ENCODE measurements at places on chromosomes 16 and 17.

DNA sequence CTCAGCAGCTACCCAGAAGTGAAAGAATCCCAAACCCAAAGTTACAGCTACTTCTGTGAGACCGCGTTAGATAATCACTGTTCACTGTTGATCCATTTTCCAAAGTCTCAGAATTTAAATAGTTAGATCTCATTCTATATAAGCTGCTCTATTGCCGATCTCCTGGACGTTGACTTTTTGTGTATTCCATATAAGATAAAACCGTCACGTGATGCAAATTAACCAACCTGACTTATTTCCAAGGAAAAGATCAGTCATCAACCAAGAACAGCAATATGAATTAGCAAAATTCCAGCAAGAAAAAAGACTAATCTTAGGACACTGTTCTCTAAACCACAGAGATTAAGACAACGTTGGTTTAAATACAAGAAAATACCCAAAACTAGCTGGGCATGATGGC lies 8.3 kb downstream of the ACOX1 start:
- DNase-seq: no peak

DNA sequence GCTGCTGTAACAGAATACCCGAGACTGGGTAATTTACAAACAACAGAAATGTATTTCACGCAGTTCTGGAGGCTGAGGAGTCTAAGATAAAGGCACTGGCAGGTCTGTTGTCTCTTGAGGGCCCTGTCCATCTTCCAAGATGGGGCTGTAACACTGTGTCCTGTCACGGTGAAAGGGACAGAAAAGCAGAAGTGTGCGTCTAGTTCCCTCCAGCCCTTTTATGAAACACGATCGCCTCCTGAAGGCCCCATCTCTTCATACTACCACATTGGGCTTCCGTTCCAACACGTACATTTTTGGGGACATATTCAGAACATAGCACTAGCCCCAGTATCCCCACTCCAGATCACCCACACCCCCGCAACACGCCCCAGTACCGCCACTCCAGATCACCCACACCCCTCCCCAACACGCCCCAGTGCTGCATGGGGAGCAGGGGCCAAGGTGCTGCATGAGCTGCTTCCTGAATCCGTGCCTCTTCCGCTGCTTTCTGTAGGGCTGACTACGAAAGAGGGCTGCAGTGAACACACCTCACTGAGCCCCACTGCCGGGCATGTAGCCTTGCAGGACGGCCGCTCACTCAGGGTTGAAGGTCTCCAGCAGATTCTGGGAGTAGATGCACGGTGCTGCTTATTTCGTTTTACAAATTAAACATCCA lies 91.9 kb downstream of the RPTOR start:
- no peak for DNase-seq

- DNase-seq: no peak
These were observed 199.1 kb downstream of the XYLT1 start for GRCh38 chr16:17271687-17272086.

- DNase-seq: no peak
These were observed 97.6 kb upstream of the HLF start for GRCh38 chr17:55167024-55167725.

GRCh38 chr16:2515180-2515851 lies 1.6 kb downstream of the ATP6V0C start:
- DNase-seq: no peak

DNA sequence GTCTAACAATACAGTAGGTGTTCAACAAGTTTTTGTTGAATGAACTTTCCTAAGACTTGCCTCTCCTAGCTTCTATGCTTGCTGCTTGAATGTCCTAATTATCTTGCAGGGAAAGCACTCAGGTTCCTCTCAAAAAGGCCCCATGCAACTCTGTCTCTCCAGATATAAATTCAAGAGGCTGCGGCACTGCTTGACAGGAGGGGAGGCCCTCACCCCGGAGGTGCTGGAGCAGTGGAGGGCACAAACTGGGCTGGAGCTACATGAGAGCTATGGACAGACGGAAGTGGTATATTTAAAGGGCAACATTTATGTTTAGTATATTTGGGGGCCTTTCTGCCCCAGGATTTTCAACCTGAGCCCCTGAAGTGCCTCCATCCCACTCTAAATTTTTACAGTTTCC lies 14.4 kb downstream of the THUMPD1 start:
- no peak for DNase-seq

DNA sequence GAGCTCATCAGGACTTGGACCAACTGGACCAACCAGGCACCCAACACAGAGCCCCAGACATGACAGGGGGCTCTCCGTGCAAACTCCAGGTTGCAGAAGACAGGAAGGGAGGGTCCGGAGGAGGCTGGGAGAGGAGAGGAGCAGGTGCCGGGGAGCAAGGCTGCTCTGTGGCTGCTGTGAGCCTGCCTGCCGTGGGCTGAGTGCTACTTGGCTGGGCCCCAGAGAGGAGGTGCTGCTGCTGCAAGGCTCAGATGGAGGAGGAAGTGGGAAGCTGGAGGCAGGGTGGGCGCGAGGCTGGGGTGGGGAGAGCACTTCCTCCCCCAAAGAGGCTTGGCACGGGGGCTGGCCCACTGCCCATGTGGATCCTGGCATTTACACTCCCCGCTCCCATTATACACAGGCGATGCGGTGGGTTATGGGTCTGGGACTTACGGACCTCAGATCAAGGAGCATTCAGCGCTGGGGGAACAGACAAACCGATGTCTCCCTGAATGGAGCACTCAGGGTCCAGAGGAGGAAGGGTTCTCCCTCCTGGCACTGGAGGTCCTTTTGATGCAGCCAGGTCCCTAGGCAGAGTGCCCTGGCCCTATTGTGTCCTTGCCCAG lies 15.9 kb downstream of the EPOP start:
- no peak for DNase-seq

DNA sequence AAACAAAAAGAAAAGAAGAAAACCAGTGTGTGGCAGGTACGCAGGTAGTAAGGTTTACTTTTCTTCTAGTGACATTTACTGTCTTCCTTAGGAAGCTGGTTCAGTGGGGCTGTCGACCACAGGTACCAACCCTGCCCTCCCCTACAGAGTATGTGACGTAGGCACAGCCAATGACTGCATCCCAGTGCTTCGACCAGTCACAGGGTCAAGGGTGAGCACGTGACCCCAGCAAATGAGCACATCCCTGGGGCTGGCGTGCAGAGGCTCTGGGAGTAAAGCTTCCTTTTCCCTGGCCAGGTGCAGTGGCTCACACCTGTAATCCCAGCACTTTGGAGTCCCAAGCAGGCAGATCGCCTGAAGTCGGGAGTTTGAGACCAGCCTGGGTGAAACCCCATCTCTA lies 38.9 kb upstream of the PLCG2 start:
- DNase-seq: no peak

DNA sequence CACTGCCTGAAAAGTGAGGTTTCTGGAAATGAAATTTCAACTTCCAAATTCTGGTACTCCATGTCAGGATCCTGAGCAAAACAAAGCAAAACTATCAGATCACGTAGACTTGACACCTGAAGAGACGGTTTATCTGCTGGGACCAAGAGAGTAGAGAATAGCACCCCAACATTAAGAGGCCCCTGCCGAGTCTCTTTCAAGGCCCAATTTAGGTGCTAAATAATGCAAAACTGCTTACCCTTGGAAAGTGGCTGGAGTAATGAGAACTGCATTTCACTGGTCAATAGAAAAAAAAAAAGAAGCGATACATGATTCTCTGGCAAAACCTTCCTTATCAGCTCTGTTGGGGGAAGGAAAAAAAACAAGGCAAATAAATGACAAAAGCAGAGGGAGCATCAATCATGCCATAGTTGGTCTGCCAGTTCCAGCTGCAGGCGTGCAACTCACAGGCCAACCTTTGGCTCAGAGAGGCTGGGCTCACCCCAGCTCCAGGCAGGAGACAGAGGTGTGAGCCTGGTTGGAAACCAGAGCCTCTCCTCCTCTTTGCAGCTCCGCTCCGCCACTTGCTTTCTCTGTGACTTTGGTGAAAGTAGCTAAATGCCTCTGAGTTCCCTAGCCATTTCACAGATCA lies 595.2 kb downstream of the TOX3 start:
- no peak for DNase-seq

DNA sequence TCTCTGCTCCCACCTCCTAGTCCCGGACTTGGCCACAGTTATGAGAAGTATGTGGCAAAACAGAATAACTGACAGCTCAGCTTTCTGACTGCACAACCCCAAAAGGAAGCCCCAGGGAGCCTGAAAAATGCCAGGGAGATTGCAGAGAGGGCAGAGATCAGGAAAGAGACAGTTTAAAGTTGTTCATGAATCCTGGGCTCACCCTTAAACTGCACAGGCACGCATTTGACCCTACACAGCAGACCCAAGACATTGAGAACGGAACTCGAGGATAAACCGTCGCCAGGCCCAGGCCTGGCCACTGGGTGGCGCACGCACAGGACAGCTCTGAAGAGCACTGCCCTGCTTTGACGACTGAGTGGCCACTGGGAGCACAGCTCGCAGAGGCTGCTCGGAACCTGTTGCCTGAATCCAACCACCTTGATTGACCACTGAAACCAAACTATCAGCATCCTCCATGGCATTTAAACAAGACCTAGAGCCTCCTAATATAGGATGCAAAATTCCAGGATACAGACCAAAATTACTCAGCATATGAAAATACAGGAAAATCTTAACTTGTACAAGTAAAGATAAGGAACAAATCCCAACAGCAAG lies 114.0 kb downstream of the C16orf95 start:
- peak; percentile 32 for DNase-seq

DNA sequence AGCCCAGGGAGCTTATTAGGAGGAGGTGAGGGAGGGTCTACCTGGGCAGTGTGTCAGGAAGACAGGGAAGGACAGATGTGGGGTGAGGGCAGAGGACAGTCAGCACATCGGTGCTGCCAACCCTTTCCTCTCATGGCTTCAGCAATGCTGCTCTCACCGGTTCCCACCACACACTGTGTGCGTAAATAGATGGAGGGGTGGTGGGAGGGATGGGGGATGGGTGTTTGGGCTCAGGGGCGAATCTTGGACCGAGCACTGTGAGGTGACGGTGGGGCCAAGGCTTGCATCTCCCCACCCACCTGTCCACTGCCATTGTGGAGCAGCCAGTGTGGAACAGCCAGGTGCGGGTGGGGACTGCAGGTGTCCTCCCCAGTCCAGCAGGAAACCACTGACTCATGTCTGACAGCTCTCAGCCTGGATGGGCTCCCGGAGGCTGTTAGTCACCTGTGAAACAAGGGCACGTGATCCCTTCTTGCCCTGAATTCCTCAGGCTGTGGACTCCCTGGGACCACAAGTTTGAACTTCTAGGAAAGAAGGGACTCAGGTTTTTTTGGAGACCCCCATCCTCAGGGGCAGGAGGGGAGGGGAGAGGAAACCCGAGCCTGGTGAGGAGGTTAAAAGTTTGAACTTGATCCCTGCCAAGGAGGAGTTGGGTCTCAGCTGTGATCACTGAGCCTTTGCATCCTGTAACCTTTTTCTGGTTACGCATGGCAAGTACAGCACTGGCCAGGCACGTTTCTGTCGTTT lies 42.7 kb upstream of the SMPD3 start:
- DNase-seq: peak; percentile 80

- peak; percentile 32 for DNase-seq
These were observed 8.0 kb downstream of the ALOX12B start for GRCh38 chr17:8079291-8080207.

DNA sequence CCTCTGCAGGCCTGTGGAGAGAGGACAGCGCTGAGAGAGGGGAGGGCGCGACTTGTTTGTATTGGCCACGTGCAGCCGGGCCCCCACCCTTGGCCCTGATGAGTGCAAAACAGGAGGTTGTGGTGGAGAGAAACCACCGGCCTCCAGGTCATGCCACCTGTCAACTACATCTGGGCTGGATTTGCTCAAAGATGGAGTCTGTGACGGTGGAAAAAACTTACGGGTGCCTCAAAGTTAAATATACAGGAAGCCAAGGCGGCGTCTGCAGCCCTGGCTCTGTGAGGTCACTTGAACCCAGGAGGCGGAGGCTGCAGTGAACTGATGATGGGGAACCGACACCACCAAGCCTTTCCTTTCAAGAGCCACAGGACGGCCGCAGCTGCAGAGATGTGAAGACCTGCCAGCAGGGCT lies 15.7 kb downstream of the C16orf74 start:
- no peak for DNase-seq

GRCh38 chr17:57257895-57258851 lies 1.9 kb downstream of the MSI2 start:
- DNase-seq: peak; percentile 9

GRCh38 chr17:47603830-47604597 lies 45.7 kb upstream of the KPNB1 start:
- no peak for DNase-seq

- no peak for DNase-seq
These were observed 13.5 kb downstream of the TBX4 start for GRCh38 chr17:61465550-61466237.

- peak; percentile 87 for DNase-seq
These were observed 17.5 kb upstream of the MT4 start for GRCh38 chr16:56547120-56547948.

DNA sequence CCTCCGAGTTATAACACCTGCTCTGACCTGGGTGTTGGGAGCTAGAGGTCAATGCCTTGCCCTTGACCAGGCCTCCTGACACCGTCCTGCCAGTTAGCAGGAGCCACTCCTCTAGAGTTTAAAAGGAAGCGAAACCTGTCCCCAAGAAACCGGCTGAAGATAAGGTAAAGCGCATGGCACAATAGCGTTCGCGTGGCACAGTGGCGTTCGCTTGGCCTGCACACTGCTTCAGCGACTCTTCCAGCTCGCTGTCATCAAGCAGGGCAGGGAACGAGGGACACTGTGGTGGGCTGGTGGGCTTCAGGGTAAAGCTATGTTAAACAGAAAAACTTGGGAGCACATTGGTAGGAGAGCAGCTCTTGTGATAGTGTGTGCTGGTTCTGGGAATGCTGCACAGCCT lies 28.2 kb upstream of the ETV4 start:
- DNase-seq: no peak

DNA sequence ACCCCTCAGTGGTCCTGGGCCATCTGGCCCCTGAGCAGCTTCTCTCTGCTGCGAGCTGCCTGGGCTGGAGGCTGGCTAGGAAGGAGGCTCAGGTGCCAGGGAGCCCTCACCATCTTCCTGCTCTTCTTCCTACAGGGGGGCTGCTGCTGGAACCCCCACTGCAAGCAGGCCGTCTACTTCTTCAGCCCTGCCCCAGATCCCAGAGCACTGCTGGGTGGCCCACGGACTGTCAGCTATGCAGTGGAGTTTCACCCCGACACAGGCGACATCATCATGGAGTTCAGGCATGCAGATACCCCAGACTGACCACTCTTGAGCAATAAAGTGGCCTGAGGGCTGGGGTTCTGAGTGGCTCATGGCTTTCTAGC lies 46.1 kb downstream of the PRMT7 start:
- no peak for DNase-seq
